ENCODE measurements at places on chromosomes 5 and 9. TPM values are rescaled to one million over a fixed set of nuclear protein-coding genes. Genes with fewer than 3 reads are reported as not detected.

GRCh38 chr9:1946526-1947283 lies 68.4 kb upstream of the SMARCA2 start:
- no peak for DNase-seq

- DNase-seq, result no peak
Observed at GRCh38 chr5:147080391-147080790, 154.4 kb upstream of the STK32A start.

PCDHB4 gene
- 2.8 TPM for total RNA-seq

DNA sequence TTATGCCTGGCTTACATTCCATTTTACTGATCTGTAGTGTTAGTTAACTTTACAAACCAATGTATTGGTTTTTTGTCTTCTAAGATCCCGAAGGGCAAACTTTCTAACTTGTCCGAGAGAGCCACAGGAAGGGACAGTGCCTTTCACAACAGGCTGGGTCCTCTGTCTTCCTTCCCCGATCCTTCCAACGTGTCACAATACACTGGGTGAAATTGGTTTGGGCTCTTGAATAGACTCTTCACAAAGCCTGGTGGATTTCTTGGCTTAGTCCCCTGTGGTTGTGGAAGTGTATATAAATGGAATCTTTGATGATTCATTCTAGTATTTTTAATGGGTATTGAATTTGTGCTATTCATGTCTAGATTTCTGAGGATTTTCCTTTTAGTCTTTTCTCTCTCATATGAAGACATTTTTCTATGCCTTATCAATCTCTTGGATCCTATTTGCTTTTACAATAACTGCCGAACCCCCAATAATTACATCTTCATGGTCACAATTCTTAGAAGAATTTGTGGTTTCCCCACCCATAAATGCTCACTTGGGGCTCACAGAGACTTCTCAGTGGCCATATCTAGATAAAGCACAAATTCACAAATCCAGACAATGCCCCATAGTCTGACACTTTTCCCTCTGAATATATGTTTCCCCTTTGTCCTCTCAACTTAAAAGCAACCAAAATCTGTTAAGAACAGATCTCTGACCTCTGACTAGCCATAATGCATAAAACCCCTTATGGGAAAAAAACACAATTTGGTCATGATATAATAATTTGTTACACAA lies 107.7 kb downstream of the MTRR start:
- DNase-seq, result no peak

TNFSF8 gene
- 0.27 TPM for total RNA-seq

Data from lower leg skin (tissue), 4 donors.